ENCODE measurements at places on chromosomes 11 and 22. TPM values are rescaled to one million over a fixed set of nuclear protein-coding genes. Genes with fewer than 3 reads are reported as not detected.

- DNase-seq: peak; percentile 17
These were observed 37.3 kb downstream of the NUP50 start for GRCh38 chr22:45200860-45201511.

DNA sequence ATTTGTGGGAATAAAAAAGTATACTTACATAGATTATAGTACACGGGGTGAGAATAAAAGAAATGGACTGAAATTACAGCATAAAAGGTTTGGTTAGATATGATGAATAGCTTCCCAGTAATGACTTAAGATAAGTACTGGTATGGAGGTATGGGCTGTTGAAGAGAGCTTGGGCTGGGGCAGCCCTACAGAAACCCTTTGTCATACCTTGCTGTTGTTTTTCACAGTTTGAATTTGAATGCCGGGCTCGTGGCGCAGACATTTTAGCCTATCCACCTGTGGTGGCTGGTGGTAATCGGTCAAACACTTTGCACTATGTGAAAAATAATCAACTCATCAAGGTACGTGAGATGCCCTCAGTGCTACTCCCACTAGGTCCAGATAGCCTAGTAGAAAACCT is 42.3 kb upstream of the RBX1 start:
- DNase-seq: no peak

DNA sequence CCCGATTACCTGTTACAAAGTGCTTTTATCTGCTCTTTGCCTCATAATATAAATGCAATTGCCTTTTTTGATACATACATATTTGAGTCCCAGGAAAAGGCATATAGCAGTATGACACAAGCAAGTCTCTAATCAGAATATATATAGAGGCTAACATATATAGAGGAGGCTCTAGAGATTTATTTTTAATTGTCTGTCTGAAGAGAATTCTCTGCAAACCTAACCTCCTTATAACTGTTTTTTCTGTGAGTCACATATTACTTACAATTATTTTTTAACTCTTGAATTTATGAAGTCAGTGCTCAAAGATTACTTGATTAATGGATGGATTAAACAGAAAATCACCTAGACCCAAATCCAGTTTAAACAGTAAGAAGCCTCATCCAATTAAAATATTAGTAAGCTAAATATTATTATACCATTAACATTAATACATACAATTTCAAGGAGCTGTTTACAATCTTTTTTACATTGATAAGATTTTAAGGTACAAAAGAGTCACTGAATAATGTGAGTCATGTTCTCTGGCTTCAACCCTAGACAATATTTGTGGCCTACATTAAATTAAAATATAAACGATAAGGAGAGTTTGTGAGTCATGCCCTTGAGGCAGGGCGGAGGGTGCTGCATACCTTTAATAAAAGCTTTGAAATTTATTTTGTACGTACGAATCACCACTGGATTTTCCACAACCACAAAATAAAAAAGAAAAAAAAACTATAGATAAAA is 19.2 kb upstream of the MMP13 start:
- peak; percentile 88 for DNase-seq

DNA sequence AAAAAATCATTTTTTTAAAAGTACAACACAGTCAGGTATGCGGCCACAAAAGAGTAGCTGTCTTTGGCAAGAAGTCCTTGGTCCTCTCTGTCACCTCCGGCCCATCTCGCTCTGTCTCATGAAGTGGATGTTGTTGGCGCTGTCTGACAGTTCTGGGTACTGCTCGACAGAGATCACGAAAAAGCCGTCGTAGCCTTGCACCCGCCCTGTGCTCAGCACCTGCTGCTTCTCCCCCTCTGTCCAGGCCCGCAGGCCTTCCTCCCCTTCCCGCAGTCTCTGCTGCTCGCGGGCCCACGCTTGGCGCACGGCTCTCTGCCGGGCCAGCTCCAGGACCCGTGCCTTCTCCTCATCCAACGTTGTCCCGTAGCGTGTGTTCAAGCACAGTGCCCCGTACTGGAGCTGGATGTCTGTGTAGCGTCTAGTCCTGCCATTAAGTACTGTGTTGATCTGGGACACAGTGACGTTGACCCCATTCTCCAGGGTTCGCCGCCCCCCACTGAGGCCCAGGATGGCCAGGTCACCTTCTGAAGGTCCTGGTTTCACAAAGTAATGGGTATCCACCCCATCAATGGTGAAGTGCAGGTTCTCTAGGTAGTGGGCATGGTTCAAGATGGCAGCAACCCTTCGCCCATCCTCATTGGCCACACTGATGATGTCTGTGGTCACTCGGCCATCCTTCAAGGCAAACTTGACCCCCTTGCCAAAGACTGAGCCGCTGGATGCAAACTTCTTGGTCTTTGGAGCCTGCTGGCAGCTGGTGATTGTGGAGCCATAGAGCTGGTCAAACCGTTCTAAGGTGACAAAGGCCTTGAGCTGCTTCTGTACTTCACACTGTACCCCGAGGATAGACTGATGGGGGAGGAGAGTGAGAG is 83.5 kb upstream of the NARS2 start:
- DNase-seq: no peak

XPNPEP3 gene
- 14.0 TPM for total RNA-seq

GRCh38 chr11:117713538-117713991 is 83.5 kb downstream of the DSCAML1 start:
- no peak for DNase-seq

DEPDC7 gene
- 5.2 TPM for total RNA-seq

- no peak for DNase-seq
These were observed 75.0 kb downstream of the SIK3 start for GRCh38 chr11:117023178-117023577.

CABP4 gene
- total RNA-seq: 1.3 TPM

DNA sequence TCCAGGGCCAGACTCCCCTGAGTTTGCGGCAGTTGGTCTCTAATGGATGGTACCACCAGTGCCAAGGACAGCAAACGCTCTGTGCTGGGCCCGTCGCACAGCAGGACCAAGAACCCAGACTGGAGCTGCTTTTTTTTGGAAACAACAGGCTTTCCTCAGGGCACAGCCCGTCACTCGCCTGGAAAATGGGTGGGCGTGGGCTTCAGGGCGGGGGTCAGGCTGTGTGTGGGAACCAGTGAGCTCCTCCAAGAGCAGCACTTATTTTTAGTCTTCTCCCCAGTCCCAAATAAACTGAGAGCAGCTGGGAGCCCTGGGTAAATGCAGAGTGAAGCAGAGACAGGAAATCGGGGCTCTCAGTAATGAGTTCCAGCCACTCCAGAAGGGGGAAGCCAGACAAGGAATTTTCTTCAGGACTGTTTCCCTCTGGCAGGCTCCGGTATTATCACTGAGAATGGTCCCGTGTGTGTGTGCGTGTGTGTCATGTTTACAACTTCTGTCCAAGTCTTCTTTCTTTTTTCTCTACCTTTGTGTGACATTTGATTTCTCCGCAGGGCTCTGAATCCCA is 63.0 kb downstream of the PPFIBP2 start:
- no peak for DNase-seq

DNA sequence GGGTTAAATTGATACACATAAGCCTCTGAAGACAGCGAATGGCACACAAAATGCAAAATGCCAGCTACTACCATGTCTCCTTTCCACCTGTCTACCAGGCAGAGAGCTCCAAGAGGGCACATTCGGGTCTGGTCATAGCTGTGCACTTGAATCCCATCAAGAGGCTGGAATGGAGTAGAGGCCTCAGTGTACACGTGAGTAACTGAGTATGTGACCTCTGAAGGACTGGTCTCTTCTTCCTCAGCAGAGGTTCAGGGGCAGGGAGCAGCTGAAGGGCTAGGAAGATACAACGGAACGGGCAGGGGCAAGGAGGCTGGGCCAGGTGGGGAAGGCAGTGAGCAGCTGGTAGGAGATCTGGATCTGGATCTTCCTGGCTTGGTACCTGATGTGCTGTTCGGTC is 56.3 kb upstream of the PHOX2A start:
- no peak for DNase-seq

- peak; percentile 83 for DNase-seq
These were observed at the start of gene TTC9C for GRCh38 chr11:62728171-62728988. TSS of gene TTC9C (plus strand) at chr11:62728486. CDS start at chr11:62728849, 363 bp downstream.

Measured in mammary epithelial cell (primary cell).